ENCODE measurements at places on chromosomes 16 and 17.
A peak's percentile ranks its signal among the peaks of the same experiment; 100 is the strongest.

DNA sequence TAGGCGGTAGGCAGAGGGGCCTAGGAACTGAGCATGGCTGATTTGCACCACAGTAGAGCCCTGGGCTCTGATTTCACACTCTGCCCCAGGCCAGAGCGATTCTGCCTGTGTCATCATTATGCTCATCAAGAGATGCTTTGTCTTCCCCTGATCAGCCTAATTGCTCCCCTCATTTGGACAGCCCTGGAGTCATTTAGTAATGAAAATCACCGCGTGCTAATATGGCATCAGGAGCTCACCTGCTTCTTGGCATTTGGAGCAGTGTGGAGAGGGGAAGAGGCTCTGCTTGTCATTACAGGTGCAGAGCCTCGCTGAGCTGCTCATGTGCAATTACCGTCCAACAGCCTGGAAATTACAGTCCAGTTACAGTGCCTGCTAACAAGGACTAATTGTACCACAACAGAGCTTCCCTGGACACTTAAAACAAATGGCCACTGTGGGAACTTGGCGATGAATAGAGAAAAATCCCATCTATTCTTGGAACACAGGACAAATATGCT is 157.1 kb upstream of the WSCD1 start:
- no peak for DNase-seq

GRCh38 chr17:81457917-81458555 is 54.6 kb downstream of the ACTG1 start:
- no peak for DNase-seq

- no peak for DNase-seq
These were observed 372 bp downstream of the CD300A start for GRCh38 chr17:74466828-74467184.

DNA sequence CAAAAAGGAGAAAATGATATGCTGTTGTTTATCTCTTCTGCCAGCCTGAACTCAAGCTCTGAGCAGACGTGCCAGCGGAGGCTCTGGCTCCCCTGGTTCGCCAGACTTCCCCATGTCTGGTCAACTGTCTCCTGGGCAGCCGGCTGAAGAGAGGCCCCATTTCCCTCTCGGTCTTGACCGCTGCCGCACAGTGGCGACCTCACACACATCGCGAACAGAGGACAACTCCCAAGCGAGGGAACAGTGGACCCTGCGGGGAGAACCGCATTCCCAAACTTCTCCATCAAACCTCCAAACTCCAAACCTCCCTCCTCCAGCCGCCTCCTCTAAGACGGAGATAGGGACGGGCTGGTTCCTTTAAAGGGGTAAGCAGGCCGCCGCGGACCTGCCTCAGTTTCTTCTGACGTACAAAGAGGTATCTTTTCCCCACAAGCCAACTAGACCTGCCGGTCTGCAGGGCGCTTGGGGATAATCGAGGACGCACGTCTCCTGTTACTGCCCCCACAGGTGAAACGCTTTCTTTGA is 24.9 kb upstream of the RFFL start:
- peak; percentile 54 for DNase-seq
